ENCODE measurements at places on chromosomes 4 and X. TPM values are rescaled to one million over a fixed set of nuclear protein-coding genes. Genes with fewer than 3 reads are reported as not detected.

USP17L28 gene
- total RNA-seq = not detected

ADGRG2 gene
- not detected for total RNA-seq

- no peak for DNase-seq
Observed at GRCh38 chr4:2071252-2071911, 12.3 kb downstream of the NAT8L start.

DNA sequence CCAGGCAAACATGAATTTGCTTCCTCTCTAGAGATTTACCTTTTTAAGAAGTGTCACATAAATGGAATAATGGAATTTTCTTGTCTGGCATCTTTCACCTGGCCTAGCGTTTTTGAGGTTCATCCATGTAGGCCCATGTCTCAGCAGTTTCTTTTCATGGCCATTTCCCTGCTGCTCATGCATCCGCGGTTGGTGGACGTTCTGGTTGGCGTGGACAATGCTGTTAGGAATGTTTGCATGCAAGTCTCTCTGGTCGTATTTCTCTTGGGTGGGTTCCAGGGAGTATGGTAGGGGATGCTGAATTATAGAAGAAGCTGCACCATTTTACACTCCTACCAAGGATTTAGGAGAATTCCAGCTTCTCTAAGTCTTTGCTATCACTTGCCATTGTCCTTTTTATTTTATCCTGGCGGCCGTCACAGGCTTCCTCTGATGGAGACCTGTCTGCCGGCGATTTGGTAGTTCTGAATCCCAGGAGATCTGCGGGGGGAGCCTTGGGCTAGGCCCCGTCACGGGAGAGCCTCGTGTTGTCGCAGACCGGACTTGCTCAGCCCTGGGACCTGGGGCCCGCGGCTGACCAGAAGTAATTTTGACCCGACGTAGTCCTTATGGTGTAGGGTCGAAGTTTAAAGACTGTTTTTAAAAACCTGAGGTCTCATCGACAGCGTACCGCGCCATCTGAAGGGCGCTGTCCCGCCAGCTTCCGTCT, 56.9 kb upstream of the TADA2B start:
- DNase-seq = no peak

GRCh38 chrX:47129899-47130358, 14.6 kb downstream of the NDUFB11 start:
- DNase-seq = no peak

Measured in glomerular endothelial cell (primary cell).